ENCODE measurements at places on chromosomes 16 and 17.

GRCh38 chr17:12472252-12473173 is 193.2 kb upstream of the MYOCD start:
- no peak overlapping the region for H3K4me3 ChIP-seq
- no peak for DNase-seq
- no peaks in the 10 kb centered on the region for H3K27me3 ChIP-seq
- no peak overlapping the region for H3K27ac ChIP-seq

GRCh38 chr16:88697831-88698615 is 8.2 kb downstream of the RNF166 start:
- no peaks in the 10 kb centered on the region for H3K4me1 ChIP-seq
- H3K4me3 ChIP-seq: no peak overlapping the region
- no peak overlapping the region for H3K27ac ChIP-seq
- DNase-seq: no peak

- no peaks in the 10 kb centered on the region for H3K27me3 ChIP-seq
- no peak overlapping the region for H3K4me3 ChIP-seq
- H3K4me1 ChIP-seq: peaks cover 17% of the 10 kb centered on the region
- DNase-seq: peak; percentile 36
- no peaks in the 10 kb centered on the region for H3K36me3 ChIP-seq
- no peak overlapping the region for H3K27ac ChIP-seq
These were observed 70.5 kb upstream of the DHX40 start for GRCh38 chr17:59494757-59495368.

DNA sequence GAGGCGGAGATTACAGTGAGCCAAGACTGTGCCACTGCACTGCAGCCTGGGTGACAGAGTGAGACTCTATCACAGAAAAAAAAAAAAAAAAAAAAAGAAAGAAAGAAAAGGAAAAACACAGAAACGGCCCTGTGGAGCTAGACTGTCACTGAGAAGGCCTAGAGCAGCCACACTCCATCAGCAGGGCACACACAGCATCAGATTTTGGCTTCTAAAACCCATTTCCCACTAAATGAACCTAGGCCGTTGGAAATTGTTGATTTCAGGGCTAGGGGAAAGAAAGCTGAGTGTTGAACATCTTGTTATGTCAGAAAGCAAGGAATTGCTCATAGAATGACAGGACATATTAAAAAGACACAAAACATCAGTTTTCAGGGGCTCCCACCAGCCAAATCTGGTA is 48.9 kb downstream of the ZCCHC14 start:
- no peaks in the 10 kb centered on the region for H3K27me3 ChIP-seq
- no peak for DNase-seq
- no peak overlapping the region for H3K27ac ChIP-seq

GRCh38 chr17:82134101-82134500 is 36.1 kb upstream of the FASN start:
- peak overlapping the region; percentile 82 for H3K27ac ChIP-seq
- H3K4me3 ChIP-seq: no peak overlapping the region
- H3K4me1 ChIP-seq: peaks cover 12% of the 10 kb centered on the region
- no peak for DNase-seq

GRCh38 chr17:82101301-82101715 is 3.3 kb upstream of the FASN start:
- H3K4me3 ChIP-seq: peak overlapping the region; percentile 59
- H3K4me1 ChIP-seq: peaks cover 10% of the 10 kb centered on the region
- H3K27ac ChIP-seq: peak overlapping the region; percentile 34

- H3K4me3 ChIP-seq: peak overlapping the region; percentile 66
- peak overlapping the region; percentile 59 for H3K27ac ChIP-seq
- no peak for DNase-seq
These were observed 19.5 kb downstream of the SOCS3 start for GRCh38 chr17:78340183-78340955.

All from type B pancreatic cell (in vitro differentiated cells).